ENCODE measurements at places on chromosomes 6 and 20. TPM values are rescaled to one million over a fixed set of nuclear protein-coding genes. Genes with fewer than 3 reads are reported as not detected.

- DNase-seq, result no peak
Measured at GRCh38 chr6:125981571-125982185, 4.7 kb upstream of the TRMT11 start.

DNA sequence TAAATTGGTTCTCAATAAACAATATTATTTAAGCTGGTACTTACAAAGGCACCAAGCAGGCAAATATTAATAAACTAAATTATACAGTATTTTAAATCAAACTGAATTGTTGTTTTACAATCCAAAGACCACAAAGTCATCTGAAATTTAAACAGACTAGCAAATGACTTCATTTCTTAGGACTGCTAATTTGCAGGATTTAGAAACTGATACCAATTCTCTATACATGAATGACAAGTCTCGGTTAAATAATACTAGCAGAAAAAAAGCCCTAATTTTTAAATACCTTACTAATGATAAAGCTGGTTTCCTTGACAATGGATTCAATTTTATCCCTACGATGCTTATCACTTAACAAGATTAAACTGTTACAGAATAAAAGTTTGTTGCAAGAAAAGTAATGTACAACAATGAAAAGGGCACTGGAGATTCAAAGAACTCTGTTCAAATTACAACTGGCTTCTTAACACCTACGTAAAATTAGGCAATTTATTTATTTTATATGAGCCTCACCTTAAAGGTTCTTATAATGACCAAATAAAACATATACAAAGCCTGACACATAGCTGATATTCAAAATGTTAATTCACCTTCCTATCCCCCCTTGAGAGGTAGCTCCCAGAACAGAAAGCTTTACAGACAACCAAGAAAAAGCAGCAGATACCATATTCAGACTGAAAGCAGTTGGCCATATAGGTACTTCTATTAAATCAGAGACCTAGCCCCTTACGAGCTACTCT is 33.1 kb downstream of the HBS1L start:
- no peak for DNase-seq

DNA sequence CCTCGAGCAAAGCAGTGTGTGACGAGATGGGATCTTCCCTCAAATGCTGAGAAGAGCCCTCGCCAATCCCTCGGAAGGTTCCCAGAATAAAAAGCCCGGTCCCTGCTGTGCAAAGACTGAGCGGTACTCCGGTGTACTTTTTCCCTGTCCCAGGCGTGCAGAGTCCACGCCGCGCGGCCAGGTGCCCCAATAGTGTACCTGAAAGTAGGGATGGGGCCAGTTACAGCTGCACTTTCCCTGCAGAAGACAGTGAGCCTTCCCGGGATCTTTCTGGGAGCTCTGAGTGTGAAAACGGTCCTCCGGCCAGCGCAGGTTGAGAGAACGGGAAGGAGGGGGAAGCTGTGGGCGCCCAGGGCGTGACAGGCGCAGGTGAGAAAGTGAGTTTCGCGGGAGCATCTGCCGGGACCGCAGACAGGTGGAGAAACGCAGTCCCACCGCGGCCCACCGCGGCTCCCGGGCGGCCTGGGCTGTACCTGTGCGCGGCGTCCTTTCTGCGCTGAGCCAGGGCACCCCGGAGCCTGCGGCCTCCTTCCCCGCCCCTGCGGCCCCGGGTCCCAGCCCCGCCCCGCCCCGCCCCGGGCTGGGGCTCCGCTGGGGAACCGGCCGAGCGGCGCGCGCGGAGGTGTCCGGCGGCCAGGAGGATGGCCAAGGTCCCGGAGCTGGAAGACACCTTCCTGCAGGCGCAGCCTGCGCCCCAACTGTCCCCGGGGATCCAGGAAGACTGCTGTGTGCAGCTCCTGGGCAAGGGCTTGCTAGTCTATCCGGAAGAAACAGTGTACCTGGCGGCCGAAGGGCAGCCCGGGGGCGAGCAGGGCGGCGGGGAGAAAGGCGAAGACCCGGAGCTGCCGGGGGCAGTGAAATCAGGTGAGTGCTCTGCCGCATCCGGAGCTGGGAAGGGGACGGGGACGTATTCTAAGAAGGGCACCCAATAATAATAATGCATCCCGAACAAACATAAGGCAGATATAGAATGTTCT is at the start of gene RFX6:
Gene RFX6 (plus strand): TSS at position 608 of the 977 bp plus-strand sequence. CDS start 34 bp downstream, at position 642.
- no peak for DNase-seq

DNA sequence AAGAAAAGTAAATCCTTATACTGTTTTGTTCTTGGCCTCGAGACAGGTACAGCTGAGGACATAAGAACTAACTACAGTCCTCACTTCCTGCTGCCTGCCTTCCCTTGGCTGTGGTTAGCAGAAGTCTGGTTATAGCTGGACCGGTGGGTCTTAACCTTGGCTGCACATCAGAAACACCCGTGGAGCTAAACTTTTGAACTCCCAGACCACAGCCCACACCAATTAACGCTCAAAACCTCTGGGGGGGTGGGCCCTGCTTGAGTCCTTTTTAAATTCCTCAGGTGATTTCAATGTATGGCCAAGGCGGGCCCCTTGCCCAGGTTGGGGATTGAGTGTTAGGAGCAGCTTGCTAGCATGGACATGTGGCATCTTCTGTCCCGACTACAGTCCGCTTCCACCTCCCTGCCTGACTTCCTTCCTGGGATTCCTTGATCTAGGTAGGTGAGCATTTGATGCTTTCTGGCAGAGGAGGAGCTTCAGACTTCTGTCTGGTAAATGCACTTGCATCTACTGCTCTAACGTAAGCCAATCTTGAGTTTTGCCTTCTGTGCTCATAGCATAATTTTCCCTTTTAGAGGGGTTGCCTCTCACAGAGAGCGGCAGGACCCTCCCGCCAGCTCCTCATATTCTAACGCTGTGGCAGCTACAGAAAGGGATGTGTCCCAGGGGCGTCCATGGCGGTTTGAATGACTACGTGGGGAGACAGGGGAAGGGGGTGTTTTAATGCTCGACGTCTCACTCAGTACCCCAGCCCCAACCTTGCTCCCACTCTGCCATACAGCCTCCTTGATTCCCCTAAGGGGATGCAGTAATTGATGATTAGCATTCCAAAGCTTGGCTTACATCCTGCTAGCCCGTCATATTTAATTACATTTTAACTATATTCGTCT is 390.1 kb downstream of the ZFAND3 start:
- DNase-seq, result no peak

- no peak for DNase-seq
Measured at GRCh38 chr6:81999270-81999669, 246.8 kb upstream of the TENT5A start.

GRCh38 chr6:1589208-1589607 is 20.5 kb upstream of the FOXC1 start:
- DNase-seq, result no peak

- DNase-seq, result no peak
Measured at GRCh38 chr6:42350911-42351310, 100.8 kb downstream of the TRERF1 start.

- no peak for DNase-seq
Measured at GRCh38 chr6:3938715-3939367, 89.7 kb downstream of the FAM50B start.

DNA sequence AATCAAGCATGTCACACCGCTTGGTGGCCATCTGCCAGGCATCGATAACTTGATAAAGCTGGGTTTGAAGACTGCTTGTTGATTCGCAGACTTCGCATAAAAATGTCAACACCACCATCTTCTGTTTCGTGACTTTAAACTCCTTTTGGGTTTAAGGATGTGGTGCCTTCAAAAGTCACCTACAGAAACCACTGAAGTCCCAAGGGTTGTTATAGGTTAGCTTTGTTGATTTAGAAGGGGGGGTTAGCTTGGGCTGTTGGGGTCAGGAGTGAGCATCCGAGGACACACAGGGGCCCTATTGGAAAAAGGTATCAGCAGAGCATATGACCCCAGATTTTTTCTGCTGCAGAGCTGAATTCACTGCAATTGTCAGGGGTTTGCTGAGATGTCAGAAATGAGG is 76.7 kb upstream of the SSTR4 start:
- no peak for DNase-seq

DNA sequence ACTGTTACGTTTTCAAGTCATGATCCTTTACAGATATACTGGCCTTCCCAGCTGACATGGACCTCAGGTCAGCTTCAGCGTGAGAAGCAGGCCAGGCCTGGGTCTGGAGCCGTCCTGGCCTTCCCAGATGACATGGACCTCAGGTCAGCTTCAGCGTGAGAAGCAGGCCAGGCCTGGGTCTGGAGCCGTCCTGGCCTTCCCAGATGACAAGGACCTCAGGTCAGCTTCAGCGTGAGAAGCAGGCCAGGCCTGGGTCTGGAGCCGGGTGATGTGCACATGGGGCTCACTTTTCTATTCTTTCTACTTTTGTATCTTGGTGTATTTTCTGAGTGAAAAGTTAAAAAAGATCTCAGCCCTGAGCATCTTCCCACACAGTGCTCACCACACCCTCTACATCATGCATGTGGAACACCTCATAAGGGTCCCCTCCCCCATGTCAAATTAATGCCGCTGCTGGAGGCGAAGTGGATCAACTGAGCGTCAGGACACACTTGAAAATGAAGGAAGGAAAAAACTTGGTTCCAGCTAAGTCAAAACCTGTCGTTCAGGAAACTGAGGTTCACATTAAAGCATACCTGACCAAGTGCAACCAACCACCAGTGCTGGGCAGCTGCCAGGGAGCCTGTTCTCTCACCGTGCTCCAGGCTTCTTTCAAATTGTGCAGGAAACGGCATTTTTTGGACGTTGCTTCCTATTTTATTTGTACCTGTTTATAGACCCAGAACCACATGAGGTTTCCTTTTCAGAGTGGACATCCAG is 32.2 kb downstream of the KIF25 start:
- DNase-seq, result no peak

DNA sequence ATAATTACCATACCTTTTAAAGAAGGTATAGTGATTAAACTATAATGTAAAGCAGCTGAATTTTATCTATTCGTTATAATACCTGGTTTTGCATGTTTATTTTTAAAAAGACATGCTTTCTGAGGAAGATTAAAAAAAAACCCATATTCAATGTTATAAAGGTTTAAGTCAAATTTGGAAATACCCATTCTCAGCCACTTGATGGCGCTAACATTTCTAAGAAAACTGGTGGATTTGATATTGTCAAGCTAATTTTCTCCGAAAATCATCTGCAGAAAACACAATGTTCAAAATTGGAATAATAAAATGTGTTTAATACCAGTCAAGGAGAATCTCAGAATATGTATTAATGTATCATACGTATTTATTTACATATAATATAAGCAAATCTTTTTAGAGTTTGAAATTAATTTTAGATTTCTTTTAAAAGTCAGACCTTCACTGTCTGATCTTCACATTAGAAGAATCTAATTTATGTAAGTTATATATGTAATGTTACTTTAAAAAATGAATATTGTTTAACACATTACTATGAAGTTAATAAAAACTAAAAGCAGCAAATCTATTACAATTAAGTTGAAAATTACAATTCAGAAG is 35.0 kb downstream of the SHPRH start:
- DNase-seq, result no peak

Gene DDX43
- 0.71 TPM for total RNA-seq

Gene TRDN
- total RNA-seq, result not detected

Gene ZC2HC1B
- not detected for total RNA-seq

Gene MOG
- total RNA-seq, result not detected

Gene SRMS
- total RNA-seq, result not detected

Data from CD8-positive, alpha-beta memory T cell (primary cell).